ENCODE measurements at places on chromosomes 1 and 21. TPM values are rescaled to one million over a fixed set of nuclear protein-coding genes. Genes with fewer than 3 reads are reported as not detected.

PGLYRP4 gene
- total RNA-seq, result not detected

FCRL1 gene
- total RNA-seq, result not detected

CXADR gene
- 4.4 TPM for total RNA-seq

TNFAIP8L2 gene
- 0.35 TPM for total RNA-seq

BRDT gene
- not detected for total RNA-seq

NKAIN1 gene
- total RNA-seq, result not detected

IL22RA1 gene
- total RNA-seq, result not detected

LINGO4 gene
- total RNA-seq, result not detected

VCAM1 gene
- 37.1 TPM for total RNA-seq

CAPZB gene
- total RNA-seq, result 113 TPM

FAAP20 gene
- total RNA-seq, result 19.8 TPM

TRNAU1AP gene
- total RNA-seq, result 26.8 TPM

MXRA8 gene
- total RNA-seq, result 2.2 TPM

SPATA17 gene
- total RNA-seq, result 0.07 TPM

PDZK1 gene
- 0.14 TPM for total RNA-seq

KRTAP12-2 gene
- total RNA-seq, result not detected

SMG5 gene
- 47.6 TPM for total RNA-seq

COL16A1 gene
- 0.53 TPM for total RNA-seq

FNDC5 gene
- 0.40 TPM for total RNA-seq

TUT4 gene
- total RNA-seq, result 18.4 TPM

HEYL gene
- not detected for total RNA-seq

OBSCN gene
- total RNA-seq, result 3.4 TPM

Measured in pulmonary artery endothelial cell (primary cell).